ENCODE measurements at places on chromosomes 3 and 15. TPM values are rescaled to one million over a fixed set of nuclear protein-coding genes. Genes with fewer than 3 reads are reported as not detected.

ARHGAP11A gene
- 22.3 TPM for total RNA-seq

ZNF860 gene
- total RNA-seq = 0.80 TPM

CAND2 gene
- 2.0 TPM for total RNA-seq

SHC4 gene
- not detected for total RNA-seq

LRRC2 gene
- 1.6 TPM for total RNA-seq

DNA sequence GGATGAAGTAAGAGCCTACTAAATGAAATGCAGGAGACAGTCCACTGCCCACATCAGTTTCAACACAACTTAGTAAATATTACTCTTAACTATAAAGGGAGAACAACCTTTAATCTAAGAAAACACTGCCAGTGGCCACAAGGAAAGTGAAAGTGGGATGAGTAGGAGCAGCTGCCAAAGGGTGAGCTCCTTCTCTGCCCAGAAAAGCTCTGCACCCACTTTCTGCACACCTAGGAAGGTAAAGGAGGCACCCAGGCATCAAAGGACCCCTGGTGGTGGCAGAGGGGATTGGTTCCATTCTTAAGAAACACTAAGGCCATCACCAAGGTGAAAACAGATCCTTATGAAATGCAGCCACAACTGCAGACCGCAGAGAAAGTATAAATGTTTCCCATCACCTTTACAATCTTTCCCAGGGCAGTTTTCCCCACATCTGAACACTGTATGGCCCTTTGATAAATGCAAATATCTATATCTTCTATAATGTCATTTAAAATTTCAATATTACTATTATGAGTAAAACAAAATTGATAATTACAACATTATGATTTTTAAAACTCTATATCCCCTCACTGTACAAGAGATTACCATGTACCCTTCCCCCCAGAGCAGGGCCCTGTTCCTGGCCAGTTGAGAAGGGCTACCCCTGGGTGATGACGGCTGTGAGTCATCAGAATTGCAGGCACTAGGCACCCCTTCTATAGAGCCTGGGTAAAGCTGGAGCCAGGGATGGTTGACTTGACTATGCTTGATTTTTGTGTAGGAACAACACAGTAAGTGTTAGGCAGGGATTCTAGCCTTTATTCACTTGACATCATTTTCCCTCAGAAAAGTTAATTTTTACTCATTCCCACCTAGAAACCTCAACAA, 92.0 kb downstream of the SNRK start:
- no peak overlapping the region for H3K27ac ChIP-seq
- peak; percentile 85 for DNase-seq
- H3K4me3 ChIP-seq = no peak overlapping the region
- H3K4me1 ChIP-seq = no peaks in the 10 kb centered on the region
- no peaks in the 10 kb centered on the region for H3K27me3 ChIP-seq
- H3K36me3 ChIP-seq = no peaks in the 10 kb centered on the region

- no peaks in the 10 kb centered on the region for H3K27me3 ChIP-seq
- H3K36me3 ChIP-seq = no peaks in the 10 kb centered on the region
- no peak overlapping the region for H3K4me3 ChIP-seq
Observed at GRCh38 chr3:20669675-20670074, 483.7 kb upstream of the SGO1 start.

DNA sequence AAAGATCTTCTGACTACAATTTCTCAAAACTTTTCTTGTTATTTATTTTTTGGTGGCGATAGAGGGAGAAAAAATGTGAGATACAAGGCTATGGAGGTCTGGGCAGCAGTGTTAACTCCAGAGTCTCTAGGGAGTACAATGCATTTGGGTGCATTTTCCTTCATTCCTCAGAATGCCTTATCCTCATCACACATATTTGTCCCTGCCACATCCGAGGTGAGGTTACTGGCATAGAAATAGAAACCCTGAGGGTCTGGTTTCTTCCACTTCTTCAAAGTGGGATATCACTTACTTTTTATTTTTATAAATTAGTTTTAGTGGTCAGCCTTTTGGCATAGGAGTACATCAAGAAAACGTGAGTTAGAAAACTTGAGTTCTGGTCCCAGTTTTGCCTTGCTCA, 150.4 kb downstream of the TIGIT start:
- no peaks in the 10 kb centered on the region for H3K4me1 ChIP-seq
- H3K27me3 ChIP-seq = no peaks in the 10 kb centered on the region
- H3K36me3 ChIP-seq = no peaks in the 10 kb centered on the region
- no peak overlapping the region for H3K27ac ChIP-seq
- no peak overlapping the region for H3K4me3 ChIP-seq

DNA sequence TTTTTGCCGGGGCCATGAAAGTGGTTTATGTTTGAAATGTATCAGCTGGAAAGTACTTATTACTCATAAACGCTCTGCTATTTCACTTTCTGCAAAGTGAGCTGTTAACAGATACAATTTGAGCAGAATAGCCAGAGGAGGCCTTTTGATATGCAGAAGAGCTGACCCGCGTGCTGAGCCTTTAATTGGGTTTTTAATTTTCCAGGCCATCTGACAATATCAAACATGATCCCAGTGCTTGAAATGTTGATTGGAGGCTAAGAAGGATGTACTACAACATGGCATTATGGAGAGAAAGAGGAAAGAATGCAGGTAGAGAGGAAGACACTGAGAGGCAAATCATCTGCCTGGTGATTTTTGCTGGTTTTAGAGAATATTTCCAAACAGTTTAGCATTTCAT, 261.3 kb upstream of the MEIS2 start:
- H3K27me3 ChIP-seq = no peaks in the 10 kb centered on the region
- H3K36me3 ChIP-seq = no peaks in the 10 kb centered on the region
- no peak overlapping the region for H3K27ac ChIP-seq
- H3K4me3 ChIP-seq = no peak overlapping the region
- H3K4me1 ChIP-seq = no peaks in the 10 kb centered on the region

- no peak overlapping the region for H3K4me3 ChIP-seq
- H3K36me3 ChIP-seq = no peaks in the 10 kb centered on the region
- no peaks in the 10 kb centered on the region for H3K4me1 ChIP-seq
- DNase-seq = no peak
- no peak overlapping the region for H3K27ac ChIP-seq
Observed at GRCh38 chr3:6807967-6808588, 52.8 kb upstream of the GRM7 start.

GRCh38 chr15:49962044-49962602, 156.9 kb downstream of the ATP8B4 start:
- no peaks in the 10 kb centered on the region for H3K36me3 ChIP-seq
- H3K4me3 ChIP-seq = no peak overlapping the region
- H3K4me1 ChIP-seq = no peaks in the 10 kb centered on the region
- no peak overlapping the region for H3K27ac ChIP-seq
- H3K27me3 ChIP-seq = no peaks in the 10 kb centered on the region
- DNase-seq = no peak

DNA sequence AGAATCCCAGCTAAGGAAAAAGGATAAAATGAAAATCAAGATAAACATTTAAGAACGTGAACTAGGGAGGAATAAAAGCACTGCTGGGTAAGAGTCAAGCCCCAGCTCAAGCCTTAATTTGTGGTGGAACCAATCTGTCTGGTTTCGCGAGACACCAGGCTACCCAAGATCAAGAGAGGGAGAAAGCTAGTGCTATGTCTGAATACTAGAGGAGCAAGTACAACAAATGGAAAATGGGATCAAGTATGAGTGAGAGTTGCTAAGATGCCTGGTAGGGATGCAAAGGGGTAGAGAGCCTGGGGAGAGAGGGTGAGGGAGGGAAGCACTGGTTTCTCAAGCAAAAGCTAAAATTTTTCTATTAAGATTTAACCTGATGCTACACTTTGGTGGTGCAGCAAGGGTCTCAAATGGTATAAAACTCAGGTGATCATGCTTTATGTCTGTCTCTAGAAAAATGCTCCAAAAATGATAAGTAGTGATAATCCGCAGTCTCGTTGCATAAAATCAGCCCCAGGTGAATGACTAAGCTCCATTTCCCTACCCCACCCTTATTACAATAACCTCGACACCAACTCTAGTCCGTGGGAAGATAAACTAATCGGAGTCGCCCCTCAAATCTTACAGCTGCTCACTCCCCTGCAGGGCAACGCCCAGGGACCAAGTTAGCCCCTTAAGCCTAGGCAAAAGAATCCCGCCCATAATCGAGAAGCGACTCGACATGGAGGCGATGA, 1.7 kb upstream of the SETD5 start:
- no peaks in the 10 kb centered on the region for H3K36me3 ChIP-seq
- no peaks in the 10 kb centered on the region for H3K4me1 ChIP-seq
- H3K27ac ChIP-seq = peak overlapping the region; percentile 98
- H3K27me3 ChIP-seq = no peaks in the 10 kb centered on the region

DNA sequence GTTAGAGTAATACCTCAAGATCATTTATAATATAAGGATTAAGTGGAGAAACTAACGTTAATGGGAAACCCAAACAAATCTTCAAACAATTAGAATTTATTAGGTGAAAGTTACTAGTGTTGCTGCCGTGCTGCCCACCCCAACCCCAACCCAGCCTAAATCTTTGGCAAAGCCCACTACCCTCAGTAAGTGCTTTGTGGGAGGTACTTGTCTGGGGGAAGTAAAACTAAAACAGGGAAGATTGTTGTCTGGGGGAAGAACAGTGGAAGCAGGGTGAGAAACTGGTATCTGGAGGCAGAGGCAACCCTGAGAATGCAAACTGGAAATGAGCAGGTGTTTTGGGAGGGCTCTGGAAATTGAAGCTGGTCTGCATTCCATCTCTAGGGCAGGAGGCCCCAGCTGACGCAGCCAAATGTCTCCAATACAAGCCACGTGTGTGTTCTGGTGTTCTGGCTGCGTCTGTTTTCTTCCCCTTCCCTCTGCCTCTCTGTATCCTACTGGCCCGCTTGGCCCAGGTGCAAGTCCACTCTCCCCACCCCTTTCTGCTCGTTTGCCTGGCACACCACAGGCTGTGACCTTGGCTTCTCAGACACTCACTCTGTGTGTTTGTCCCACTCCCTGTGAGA, 32.7 kb downstream of the FEM1B start:
- peak; percentile 30 for DNase-seq
- no peaks in the 10 kb centered on the region for H3K4me1 ChIP-seq
- no peak overlapping the region for H3K4me3 ChIP-seq
- H3K27ac ChIP-seq = no peak overlapping the region

- H3K4me3 ChIP-seq = no peak overlapping the region
- no peak for DNase-seq
- H3K4me1 ChIP-seq = no peaks in the 10 kb centered on the region
Observed at GRCh38 chr3:136023264-136023978, 57.9 kb downstream of the PPP2R3A start.

DNA sequence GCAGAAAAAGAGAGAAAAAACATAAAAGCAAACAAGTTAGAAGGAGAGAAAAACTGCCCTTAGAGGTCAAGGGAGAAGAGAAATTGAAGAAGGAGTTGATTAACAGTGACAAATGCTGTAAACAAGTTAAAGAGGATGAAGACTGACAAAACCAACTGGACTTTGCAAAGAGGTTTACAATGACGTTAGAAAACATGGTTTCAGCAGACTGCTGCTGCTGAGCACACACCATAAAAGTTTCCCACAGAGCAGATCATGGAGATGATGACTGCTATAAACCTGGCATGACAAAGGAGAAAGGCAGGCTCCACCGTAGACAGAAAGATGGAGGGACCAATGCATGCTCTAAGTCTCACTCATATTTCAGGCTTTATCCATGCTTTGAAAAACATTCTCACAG, 78.7 kb downstream of the POLQ start:
- H3K27ac ChIP-seq = no peak overlapping the region
- H3K4me3 ChIP-seq = no peak overlapping the region
- no peaks in the 10 kb centered on the region for H3K27me3 ChIP-seq
- no peaks in the 10 kb centered on the region for H3K4me1 ChIP-seq
- no peak for DNase-seq

DNA sequence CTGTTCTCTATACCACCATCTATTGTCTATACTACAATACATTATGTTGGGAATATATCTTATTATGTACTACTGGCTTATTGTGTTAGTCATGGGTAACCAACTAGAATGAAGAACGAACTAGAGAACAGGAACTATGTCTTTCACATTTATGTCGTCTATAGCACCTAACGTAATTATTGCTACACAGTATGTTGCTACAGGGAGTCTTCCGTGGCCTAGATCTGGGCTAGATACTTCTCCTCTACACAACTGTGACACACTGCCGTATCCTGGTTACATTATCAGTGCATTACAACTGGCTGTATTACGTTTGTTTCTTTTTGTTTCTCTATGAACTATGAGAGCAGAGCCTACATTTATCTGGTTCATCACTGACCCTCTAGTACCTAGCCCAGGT, 34.0 kb downstream of the SCG5 start:
- no peaks in the 10 kb centered on the region for H3K27me3 ChIP-seq
- H3K36me3 ChIP-seq = no peaks in the 10 kb centered on the region
- H3K4me3 ChIP-seq = no peak overlapping the region
- H3K27ac ChIP-seq = no peak overlapping the region

DNA sequence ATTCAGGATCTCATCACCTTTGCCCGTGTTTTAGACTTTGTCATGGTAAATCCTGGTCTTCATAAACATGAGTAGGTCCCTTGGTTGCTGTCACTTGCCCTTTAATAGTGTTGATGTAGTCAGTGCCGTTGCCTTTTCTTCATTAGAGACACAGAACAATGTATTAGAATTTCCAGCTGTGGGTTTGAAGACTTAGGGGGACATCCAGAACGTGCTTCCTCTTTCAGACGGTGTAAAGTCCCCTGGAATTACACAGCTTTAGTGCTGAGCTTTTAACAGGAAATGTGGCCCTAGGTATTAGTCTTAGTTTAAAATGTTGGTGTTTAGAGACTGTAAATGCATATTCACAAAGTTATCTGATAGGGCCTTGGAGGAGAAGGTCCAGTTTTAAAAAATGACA, 8.8 kb upstream of the LRCH3 start:
- DNase-seq = no peak
- H3K27me3 ChIP-seq = no peaks in the 10 kb centered on the region
- no peak overlapping the region for H3K27ac ChIP-seq
- H3K4me3 ChIP-seq = no peak overlapping the region
- peaks cover 4% of the 10 kb centered on the region for H3K36me3 ChIP-seq

- H3K4me3 ChIP-seq = peak overlapping the region; percentile 68
- H3K27me3 ChIP-seq = no peaks in the 10 kb centered on the region
- peaks cover 24% of the 10 kb centered on the region for H3K4me1 ChIP-seq
- peak overlapping the region; percentile 68 for H3K27ac ChIP-seq
- no peaks in the 10 kb centered on the region for H3K36me3 ChIP-seq
Observed at GRCh38 chr3:13419505-13420044, 547 bp downstream of the NUP210 start.

GRCh38 chr15:78070049-78070700, 7.3 kb downstream of the TBC1D2B start:
- DNase-seq = no peak
- H3K4me1 ChIP-seq = peaks cover 14% of the 10 kb centered on the region
- H3K4me3 ChIP-seq = no peak overlapping the region

GRCh38 chr15:67397139-67397538, 123.8 kb upstream of the C15orf61 start:
- H3K27ac ChIP-seq = no peak overlapping the region
- no peaks in the 10 kb centered on the region for H3K4me1 ChIP-seq
- no peaks in the 10 kb centered on the region for H3K27me3 ChIP-seq
- H3K4me3 ChIP-seq = no peak overlapping the region

- no peaks in the 10 kb centered on the region for H3K4me1 ChIP-seq
- H3K36me3 ChIP-seq = no peaks in the 10 kb centered on the region
- no peaks in the 10 kb centered on the region for H3K27me3 ChIP-seq
- no peak for DNase-seq
Observed at GRCh38 chr3:144332868-144333267, 361.2 kb downstream of the DIPK2A start.
